Cardiac muscle cell (in vitro differentiated cells and primary cell): ENCODE measurements at places on chromosomes 12 and 14.

- peak; percentile 40 for DNase-seq
Measured at GRCh38 chr14:49992901-49993339, 100.0 kb downstream of the ARF6 start.

DNA sequence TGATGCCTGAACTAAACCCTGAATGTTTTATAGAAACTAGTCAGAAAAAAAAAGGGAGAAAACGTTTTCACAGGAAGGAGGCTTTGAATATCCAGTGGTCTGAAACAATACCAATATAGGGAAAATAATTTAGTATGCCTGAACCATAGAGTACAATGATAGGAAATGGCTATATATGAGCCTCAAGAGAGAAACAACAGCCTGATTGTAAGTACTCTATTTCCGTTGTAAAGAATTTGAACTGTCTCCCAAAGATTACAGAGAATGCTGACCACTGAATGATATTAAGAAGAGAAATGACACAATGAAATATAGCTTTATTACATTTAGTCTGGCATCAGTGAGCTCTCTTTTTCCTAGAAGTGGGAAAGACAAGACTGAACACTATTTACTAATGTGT lies 5.5 kb upstream of the GABARAPL1 start:
- DNase-seq: peak; percentile 22

- DNase-seq: no peak
Measured at GRCh38 chr14:22418631-22419030, 170.4 kb downstream of the DAD1 start.

GRCh38 chr14:55546212-55546874 lies 33.7 kb upstream of the KTN1 start:
- DNase-seq: no peak

- DNase-seq: peak; percentile 11
Measured at GRCh38 chr14:89013098-89013504, 188.7 kb downstream of the TTC8 start.

- DNase-seq: no peak
Measured at GRCh38 chr14:75280291-75280830, 1.7 kb downstream of the FOS start.

GRCh38 chr14:42141328-42141727 lies 534.7 kb downstream of the LRFN5 start:
- DNase-seq: no peak

DNA sequence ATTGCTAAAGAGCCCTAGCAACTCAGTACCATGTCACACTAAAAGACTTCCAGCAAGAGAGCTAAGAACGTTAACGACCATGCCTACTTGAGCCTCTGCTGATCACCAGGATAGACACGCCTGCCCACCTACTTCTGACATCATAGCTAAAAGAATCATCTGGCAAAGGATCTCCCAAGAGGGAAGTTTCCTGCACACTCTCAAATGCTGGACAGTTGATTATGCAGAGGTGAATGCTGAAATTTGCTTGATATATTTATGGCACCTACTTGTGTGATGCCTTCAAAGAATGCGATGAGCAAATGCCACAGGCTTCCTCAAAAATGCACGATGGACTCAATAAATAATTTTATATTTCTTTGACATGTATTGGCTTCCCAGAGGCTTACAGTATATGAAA lies 113.6 kb downstream of the GALC start:
- no peak for DNase-seq

GRCh38 chr14:55964821-55965220 lies 153.4 kb upstream of the PELI2 start:
- no peak for DNase-seq
